ENCODE measurements at places on chromosomes 11 and 22.

- no peak for DNase-seq
Observed at GRCh38 chr11:119432484-119433357, 9.7 kb upstream of the THY1 start.

GRCh38 chr22:28074526-28074925 lies 155.5 kb upstream of the PITPNB start:
- DNase-seq: no peak

GRCh38 chr11:83720675-83721074 lies 434.5 kb upstream of the CCDC90B start:
- DNase-seq: no peak

- DNase-seq: no peak
Observed at GRCh38 chr11:34145073-34145472, 39.6 kb downstream of the NAT10 start.

DNA sequence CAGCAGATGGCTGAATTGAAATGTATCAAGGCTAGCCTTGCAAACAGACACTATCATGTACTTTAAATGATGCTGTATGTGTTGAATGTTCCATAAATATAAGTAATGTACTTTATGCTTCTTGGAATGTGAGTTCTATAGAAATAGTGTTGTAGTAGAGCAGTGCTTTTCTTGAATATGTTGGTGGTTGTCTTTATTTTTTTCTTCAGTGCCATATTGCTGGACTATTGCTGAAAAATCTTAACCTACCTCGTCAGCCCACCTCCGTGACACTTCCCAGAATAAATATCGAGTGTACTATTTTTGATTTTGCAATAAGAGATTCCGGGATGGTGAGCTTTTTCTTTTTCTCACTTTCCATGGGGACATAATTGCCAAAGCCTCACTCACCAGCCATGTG lies 153.9 kb downstream of the NAV2 start:
- DNase-seq: no peak

GRCh38 chr22:47599753-47600152 lies 837.3 kb downstream of the TBC1D22A start:
- DNase-seq: no peak

GRCh38 chr22:40610329-40610850 lies 26.1 kb downstream of the MRTFA start:
- no peak for DNase-seq

DNA sequence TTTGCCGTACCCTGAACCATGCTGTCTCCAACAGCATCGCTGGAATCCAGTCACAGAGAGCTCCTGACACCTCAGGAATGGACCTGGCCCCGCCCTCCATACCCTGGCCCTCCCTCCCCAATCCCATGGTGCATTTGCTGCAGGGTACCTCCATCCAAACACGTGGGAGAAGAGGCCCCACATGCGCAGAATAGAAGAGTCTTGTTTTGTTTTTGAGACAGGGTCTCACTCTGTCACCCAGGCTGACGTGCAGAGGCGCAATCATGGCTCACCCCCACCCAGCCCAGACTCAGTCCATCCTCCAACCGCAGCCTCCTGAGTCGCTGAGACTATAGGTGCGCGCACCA lies 2.3 kb upstream of the PNPLA2 start:
- no peak for DNase-seq

- DNase-seq: no peak
Observed at GRCh38 chr11:56273854-56274253, at the start of gene OR5T1. TSS of gene OR5T1 (plus strand) at chr11:56274154. CDS start at chr11:56275639, 1,485 bp downstream.

- DNase-seq: no peak
Observed at GRCh38 chr22:32776802-32777201, 24.7 kb upstream of the TIMP3 start.
